ENCODE measurements at places on chromosomes 13 and 19.

DNA sequence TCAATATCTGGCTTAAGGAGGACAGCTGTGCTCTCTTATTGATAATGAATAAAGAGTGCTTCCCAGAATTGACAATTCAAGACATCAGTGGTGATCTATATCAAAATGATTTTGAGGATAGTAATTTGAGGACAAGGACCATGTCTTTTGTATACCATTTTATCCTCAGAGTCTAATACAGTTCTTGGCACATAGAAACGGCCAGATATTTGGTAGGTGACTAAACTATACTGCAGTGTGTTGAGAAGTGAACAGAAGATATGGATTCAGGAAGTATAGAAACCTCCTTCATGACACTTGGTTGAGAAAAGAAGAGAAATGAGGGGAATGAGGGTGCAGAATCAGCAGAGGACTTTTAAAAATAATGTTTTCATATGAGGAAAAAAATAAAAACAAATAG, 16.1 kb upstream of the LMO7 start:
- H3K27me3 ChIP-seq: no peaks in the 10 kb centered on the region
- H3K4me3 ChIP-seq: no peak overlapping the region
- H3K4me1 ChIP-seq: no peaks in the 10 kb centered on the region
- H3K27ac ChIP-seq: no peak overlapping the region

DNA sequence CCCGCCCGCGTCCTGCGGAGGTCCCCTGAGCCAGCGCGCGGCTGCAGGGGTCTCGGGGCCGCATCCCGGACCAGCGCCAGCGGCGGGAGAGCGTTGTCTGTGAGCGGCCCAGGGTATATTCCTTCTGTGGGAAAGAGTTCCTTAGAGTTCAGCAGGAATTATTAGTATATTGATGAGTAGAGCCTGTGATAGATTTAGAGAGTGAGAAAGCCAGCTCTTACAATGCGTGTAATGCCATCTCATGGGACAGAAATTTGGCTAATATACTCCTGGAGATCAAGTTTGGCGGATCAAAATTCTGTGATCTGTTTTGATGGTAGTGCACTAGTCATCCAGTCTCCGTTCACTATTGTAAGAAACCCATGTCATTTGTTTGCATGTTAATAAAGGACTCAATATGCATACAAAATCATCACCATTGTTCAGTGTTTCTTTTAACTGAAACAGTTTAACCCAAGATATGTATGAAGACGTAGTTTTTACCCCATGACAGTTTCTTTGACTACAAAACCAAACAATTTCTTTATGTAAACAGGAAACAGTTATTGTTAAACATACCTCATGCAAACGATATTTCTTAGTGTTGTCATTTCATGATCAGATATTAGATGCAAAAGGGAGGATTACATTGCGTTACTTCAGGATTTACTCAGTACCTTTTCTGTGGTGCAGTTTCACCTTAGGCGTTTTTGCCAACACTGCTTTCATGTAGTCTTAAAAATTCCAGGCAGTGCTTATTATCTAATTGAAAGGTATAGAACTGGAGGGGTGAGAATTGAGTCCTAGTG, 9.9 kb downstream of the TNFRSF19 start:
- no peak for DNase-seq
- peak overlapping the region; percentile 66 for H3K4me3 ChIP-seq
- H3K4me1 ChIP-seq: peaks cover 20% of the 10 kb centered on the region
- peaks cover 45% of the 10 kb centered on the region for H3K27me3 ChIP-seq

DNA sequence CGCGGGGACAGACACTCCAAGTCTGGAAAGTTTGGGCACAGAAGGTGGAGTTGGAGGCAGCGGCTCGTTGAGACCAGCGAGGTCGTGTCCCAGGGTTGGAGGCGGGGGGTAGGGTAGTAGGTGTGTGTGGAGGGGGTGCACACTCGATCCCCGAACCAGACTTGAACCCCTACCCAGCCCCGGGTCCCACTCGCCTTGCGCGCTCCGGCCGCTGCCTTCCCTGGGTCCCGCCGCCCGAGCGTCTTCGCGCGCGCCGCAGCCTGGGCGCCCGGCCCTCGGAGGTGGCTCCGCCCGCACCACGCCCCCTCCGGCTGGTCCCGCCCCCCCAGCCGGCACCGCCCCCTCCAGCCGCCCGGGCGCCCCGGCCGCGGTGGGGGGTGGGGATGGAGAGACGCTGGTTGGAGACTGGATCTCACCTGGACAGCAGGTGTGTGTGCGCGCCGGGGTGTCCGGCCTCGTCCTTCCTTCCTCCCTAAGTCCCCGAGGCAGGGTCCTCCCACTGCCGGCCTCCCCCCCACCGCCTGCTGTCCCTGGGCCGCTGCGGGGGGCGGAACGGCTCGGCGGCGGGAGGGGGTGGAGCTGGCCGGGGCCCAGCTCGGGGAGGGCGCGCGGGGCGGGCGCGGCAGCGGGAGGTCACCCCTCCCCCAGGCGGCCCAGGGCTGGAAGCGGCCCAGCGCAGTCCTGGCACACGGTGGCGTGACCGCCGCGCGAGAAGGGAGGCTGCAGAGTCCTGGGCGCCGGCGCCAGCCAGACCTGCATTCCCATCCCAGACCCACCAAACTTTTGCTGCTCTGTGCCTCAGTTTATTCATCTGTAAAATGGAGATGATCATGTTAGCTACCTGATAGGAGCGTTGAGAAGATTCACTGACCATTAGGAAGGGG, at the start of gene KANK2:
KANK2 (minus strand) TSS at position 255 of the 884 bp plus-strand sequence. CDS start 3,034 bp downstream, outside the sequence.
- H3K4me3 ChIP-seq: peak within 1 kb of the TSS; percentile 70
- peak; percentile 64 for DNase-seq
- no peak within 1 kb of the TSS for H3K27ac ChIP-seq
- peaks cover 17% of the 10 kb centered on the region for H3K27me3 ChIP-seq
- no peaks in the 10 kb centered on the region for H3K36me3 ChIP-seq

- H3K27me3 ChIP-seq: peaks cover 30% of the 10 kb centered on the region
- no peak overlapping the region for H3K4me3 ChIP-seq
- peak overlapping the region; percentile 70 for H3K27ac ChIP-seq
- no peak for DNase-seq
- H3K4me1 ChIP-seq: peaks cover 18% of the 10 kb centered on the region
Measured at GRCh38 chr19:10006335-10006708, 4.0 kb downstream of the COL5A3 start.

- H3K4me3 ChIP-seq: peak overlapping the region; percentile 100
- peak overlapping the region; percentile 93 for H3K27ac ChIP-seq
- peaks cover 28% of the 10 kb centered on the region for H3K4me1 ChIP-seq
- DNase-seq: peak; percentile 55
Measured at GRCh38 chr19:4722671-4723594, 709 bp downstream of the DPP9 start.

DNA sequence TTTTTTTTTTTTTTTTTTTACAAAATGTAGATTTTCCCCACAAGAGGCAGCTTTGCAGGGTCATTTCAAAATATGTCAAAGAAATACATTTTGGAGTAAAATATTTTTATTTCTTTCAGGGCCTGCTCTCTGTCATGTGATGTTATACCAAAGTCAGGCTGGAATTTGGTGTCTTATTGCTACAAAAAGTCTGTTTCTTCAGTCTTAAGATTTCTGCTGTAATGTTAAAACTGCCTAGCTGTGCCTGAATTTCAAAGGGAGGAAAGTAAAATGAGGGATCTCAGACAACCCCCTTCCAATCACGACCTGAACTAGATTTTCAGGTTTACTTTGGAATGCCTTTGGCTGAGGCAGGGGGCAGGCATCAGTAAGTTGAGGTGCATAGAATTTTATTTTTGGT, 12.8 kb upstream of the GTF2F2 start:
- no peak overlapping the region for H3K4me3 ChIP-seq
- no peak for DNase-seq
- H3K4me1 ChIP-seq: peaks cover 4% of the 10 kb centered on the region
- peaks cover 12% of the 10 kb centered on the region for H3K27me3 ChIP-seq

DNA sequence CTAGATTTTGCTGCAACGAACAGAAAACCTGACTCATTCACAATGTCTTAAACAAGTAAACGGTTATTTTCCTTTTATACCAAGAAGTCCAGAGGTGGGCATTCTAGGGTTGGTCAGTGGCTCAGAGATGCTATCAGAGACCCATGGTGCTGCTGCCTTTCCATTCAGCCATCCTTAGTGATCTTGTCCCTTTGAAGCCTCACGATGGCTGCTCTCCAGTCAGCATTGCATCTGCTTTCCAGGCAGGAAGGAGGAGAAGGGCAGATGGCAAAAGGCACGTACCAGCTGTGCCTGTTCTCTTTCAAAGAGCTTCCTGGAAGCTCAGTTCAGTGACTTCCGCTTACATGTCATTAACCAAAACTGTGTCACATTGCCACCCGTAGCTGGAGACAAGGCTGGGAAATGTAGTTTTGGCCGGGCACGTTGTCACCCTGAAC, 30.1 kb downstream of the WDFY2 start:
- H3K36me3 ChIP-seq: no peaks in the 10 kb centered on the region
- H3K27ac ChIP-seq: peak overlapping the region; percentile 91
- H3K4me3 ChIP-seq: peak overlapping the region; percentile 65
- no peaks in the 10 kb centered on the region for H3K27me3 ChIP-seq
- peak; percentile 66 for DNase-seq
- H3K4me1 ChIP-seq: peaks cover 11% of the 10 kb centered on the region
